ENCODE measurements at places on chromosomes 7 and 10.
A peak's percentile ranks its signal among the peaks of the same experiment; 100 is the strongest.

GRCh38 chr10:49324711-49325110, 25.7 kb downstream of the C10orf71 start:
- no peak for DNase-seq

DNA sequence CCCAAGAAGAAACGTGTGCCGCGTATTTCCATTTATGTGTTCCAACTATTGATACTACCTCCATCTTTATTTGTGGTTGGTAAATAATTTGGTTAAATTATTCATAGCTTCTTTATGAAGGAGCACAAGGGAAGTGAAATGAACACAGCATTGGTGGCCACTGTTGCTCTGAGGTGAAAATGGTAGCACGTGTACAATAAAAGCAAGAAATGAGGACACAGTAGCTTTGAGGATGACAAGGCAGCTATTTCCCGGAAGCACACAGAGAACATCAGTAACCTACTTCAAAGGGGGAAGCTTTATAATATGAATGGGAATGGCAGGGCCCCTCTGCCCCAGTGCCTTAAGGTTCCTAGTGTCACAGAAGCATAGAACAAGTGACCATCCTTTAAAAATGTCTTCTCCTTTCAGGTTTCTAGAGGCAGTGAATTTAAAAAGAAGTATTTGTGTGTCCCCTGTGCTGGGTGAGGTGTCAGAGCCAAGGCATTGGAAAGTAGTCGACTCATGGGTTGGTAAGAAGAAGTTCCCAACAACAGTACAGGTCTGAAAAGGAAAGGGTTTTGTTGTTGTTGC, 78.8 kb downstream of the SGMS1 start:
- no peak for DNase-seq

DNA sequence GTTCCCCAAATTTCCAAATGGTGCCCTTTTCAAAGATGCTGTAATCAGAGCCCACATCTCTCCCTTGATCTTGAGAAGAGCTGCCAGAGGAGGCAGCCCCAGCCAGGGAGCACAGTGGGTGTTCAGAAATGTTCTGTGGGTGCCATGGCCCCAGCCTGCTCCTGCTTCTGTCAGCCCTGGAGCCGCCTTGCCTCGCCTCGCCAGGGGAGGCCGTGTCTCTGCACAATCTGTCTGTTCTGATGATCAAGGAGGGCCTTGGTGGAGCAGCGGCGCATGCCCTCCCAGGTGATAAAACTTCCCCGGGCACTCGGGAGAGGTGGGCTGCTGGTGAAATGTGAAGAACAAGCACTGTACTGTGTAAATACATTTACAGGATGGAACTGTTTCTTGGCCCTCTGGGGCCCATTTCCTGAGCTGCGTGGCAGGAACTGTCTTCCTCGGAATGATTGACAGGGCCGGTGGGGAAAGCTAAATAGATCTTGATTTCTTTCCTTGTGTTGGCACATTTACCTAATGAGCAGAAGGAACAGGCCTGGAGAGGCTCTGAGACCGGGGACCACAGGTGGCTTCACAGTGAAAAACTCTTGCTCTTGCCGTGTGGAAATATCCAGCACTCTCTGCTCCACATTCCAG, 207.8 kb upstream of the PODXL start:
- no peak for DNase-seq

DNA sequence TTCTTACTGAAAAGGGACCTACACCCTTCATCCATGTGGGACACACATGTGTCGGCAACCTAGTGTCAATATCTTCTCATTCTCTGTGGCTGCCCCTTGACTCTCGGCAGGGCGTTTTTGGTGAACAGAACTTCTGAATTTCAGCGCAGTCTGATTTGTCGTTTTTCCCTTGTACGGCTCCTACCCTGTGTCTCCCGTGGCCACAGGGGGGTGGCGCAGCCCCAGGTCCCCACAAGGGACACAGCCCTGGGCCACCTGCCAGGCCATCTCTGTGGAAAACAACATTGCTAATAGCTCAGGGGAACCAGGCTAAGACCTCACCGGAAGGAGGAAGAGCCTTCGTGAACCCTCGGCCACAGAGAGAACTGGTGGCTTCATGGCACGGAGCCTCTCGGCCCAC, 53.1 kb upstream of the NKX6-2 start:
- DNase-seq = no peak

GRCh38 chr7:2409745-2410414, 6.5 kb downstream of the CHST12 start:
- DNase-seq = peak; percentile 45

DNA sequence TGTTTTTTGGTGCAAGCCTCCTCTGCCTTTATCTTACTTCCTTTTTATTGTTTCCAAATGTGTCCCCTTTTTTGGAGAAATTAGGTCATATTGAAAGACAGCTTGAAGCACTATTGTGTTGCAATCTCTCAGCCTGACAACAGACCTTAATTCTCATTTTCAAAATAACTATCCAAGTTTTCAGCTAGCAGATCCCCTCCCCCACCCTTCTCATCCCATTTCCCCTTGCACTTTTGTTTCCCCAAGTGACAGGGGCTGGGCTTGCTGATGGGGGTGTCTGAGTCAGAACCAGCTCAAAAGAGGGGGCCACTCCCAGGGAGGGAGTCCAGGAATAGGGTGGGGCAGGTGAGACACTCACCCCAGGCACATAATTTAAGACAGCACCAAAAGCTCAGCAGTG, 75.3 kb downstream of the MKI67 start:
- peak; percentile 46 for DNase-seq

GRCh38 chr10:35712486-35712885, 70.4 kb upstream of the FZD8 start:
- no peak for DNase-seq

- DNase-seq = no peak
Measured at GRCh38 chr7:21125297-21125696, 302.6 kb upstream of the SP4 start.

Data from GF-D8 (cell line).